Stimulated activated CD4-positive, alpha-beta T cell treated with anti-CD3 and anti-CD28 coated beads, Interleukin-2, amount 100 ng/mL, for 48 hours (primary cell): ENCODE measurements at places on chromosomes 5 and 9.
A peak's percentile ranks its signal among the peaks of the same experiment; 100 is the strongest.

DNA sequence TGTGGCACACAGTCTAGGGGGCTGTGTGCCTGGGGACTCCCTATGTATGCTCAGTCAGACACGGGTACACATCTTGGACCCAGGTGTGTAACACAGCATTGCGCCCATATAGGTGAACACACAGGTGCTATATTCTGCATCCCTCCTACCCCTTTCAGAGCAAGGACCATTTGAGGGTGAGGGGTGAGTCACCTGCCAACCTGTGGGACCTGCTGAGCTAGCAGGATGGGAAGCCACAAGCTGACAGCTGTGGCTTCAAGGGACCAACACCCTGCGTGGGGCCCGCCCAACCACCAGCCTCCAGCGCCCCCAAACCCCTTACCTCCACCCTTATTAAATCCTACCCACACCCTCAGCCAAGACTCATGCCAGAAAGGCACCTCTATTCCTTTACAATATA lies 14.6 kb upstream of the AQP7 start:
- DNase-seq: no peak

DNA sequence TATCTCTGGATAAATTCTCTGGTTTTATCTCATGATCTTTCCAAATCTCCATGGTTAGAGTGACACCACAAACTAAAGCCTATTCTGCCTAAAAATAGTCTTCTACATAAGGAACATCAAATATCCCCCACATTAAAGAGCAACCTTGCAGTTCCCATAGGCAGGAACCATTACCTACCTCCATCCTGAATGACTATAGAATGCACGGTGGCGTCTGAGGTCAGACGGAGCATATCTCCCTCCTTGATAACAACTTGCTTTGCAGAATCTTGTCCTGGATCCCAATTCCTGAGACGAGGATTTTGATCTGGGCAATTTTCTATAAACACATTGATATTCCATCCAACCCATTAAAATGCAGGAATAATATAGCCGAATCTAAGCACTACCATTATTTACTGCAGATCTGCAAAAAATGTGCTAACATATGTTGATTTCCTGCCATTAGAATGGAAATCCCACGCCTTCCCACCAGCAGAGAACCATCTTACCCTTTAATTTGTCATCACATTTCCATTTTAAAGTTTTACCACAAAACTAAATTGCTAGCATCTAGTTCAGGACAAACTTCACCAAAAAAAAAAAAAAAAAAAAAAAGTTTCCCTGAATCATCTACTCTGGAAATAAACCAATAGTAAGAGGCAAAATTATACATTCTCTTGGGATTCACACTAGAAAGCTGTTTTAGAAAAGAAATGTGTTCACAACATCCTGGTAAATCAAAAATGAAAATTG lies 22.1 kb downstream of the CEMIP2 start:
- no peak for DNase-seq

GRCh38 chr9:122226142-122226757 lies 2.5 kb downstream of the LHX6 start:
- DNase-seq: no peak

DNA sequence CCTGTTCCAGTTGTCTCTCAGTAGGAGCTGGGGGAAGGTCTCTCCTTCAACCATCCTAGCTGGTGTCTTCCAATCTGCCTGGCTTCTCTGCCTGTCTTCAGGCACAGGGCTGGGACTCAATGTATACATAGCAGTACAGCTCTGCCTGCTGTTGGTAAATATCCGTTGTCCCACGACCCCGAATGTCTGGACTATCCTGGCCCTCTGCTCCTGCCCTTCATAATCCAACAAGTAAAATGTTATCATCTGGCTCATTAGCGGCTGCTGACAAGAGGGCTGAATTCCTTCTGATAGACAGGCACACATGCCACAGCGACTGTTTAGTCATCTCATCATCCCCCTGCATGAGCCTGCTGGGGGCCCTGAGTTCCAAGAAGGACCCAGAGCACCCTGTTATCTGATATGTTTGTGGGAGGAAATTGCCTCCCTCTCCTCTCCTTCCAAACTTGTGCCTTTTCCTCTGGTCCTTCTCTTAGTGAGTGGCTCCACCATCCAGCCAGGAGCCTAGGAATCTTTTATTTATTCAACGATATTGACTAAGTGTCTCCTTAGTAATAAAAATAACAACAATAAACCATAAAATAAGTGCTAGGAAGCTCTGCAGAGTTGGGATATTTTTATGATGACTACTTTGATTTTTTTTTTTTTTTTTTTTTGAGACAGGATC lies 29.5 kb upstream of the TGFBR1 start:
- DNase-seq: no peak

DNA sequence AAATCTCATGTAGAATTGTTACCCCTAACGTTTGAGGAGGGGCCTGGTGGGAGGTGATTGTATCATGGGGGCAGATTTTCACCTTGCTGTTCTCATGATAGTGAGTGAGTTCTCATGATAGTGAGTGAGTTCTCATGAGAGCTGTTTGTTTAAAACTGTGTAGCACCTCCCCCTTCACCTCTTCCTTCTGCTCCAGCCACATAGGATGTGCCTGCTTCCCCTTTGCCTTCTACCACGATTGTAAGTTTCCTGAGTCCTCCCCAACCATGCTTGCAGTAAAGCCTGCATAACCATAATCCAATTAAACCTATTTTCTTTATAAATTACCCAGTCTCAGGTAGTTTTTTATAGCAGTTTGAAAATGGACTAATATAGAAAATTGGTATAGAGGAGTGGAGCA lies 1783.7 kb upstream of the CDH9 start:
- DNase-seq: no peak

- peak; percentile 58 for DNase-seq
Observed at GRCh38 chr9:133115604-133116345, 5.3 kb downstream of the RALGDS start.
